Activated naive CD4-positive, alpha-beta T cell treated with anti-CD3 and anti-CD28 coated beads, Interleukin-2, amount 10 ng/mL, durations not matched to agents 7 days and 5 days (primary cell): ENCODE measurements at places on chromosomes 5 and 9.

GRCh38 chr5:148739524-148739923 lies 85.2 kb upstream of the HTR4 start:
- no peak for DNase-seq

GRCh38 chr9:38355517-38356120 lies 36.9 kb upstream of the ALDH1B1 start:
- DNase-seq, result no peak

GRCh38 chr9:121672213-121672612 lies 20.8 kb downstream of the DAB2IP start:
- no peak for DNase-seq

DNA sequence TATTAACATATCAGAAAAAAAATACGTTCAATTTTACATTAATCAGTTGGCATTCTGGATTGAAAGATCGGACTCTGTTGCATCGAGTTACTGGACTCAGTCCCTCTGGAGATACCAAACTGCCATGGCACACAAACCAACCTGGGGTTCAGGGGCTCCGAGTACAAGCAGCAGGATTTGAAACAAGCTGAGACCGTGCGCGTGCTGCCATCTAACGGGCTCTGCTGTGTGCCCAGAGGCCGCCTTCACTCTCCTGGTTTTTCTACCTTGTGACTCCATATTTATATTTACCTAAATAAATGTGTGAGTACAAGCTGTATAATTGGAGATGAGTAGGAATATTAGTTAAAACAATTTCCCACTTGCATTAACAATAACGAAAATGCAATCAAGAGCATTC lies 48.2 kb downstream of the ANXA1 start:
- DNase-seq, result no peak

GRCh38 chr5:135312255-135312935 lies 86.6 kb downstream of the MACROH2A1 start:
- DNase-seq, result no peak

- DNase-seq, result no peak
Measured at GRCh38 chr5:74510476-74511075, 130.0 kb downstream of the ENC1 start.

DNA sequence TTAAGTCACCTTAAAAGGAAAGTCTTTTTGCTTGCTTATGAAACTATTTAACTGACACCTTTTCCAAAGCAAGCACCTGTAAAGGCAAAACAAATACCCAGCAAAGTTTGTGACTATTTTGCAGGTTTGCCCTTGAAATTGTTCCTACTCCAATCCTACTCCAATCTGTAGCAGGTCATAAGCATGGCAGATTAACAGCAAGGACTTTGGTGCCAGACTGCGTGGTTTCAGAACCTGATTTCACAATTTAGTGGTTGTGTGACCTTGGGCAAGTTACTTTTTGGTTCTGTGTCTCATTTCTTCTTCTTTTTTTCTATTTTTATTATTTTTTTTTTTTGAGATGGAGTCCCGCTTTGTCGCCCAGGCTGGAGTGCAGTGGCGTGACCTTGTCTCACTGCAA lies 282.1 kb downstream of the RFX3 start:
- DNase-seq, result no peak

DNA sequence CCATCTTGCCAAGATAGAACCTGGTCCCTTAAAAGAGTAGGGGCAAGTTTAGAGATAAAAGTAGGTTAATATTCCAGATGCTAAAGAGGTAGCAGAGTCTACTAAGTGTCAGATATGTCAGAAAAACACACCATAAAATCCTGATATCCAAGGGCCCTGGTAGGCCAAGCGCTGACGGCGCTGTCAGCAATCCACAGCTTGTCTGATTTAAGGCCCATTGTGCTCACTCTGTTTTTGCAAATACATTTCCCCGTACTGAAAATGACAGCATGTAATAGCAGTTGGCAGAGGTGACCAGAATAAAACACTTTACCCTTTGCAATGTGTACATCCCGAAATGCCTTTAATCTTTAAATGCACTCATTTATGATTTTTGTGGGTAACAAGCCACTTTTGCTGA lies 9.9 kb upstream of the NUDT12 start:
- DNase-seq, result no peak

DNA sequence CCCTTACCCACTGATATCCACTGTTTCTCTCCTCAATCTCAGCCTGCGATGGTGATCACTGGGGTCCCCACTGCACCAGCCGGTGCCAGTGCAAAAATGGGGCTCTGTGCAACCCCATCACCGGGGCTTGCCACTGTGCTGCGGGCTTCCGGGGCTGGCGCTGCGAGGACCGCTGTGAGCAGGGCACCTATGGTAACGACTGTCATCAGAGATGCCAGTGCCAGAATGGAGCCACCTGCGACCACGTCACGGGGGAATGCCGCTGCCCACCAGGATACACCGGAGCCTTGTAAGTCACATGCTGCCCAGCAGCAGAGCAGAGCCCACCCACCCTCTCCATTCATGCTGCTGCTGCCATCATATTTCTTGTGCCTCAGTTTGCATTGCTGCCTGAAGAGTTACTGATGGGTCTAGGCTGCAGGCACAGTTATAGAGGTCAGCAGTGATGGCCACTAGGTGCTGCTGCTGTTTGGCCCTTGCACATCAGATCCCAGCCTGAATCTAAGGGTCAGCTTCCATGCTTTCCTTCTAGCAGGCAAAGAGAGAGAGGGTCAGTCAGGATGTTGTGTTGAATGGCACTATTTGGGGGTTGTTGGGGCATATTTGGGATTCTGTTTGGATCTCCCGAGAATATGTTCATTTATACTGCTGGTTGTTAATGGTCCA lies 106.0 kb downstream of the MEGF10 start:
- no peak for DNase-seq

GRCh38 chr9:121156263-121156731 lies 45.4 kb downstream of the RAB14 start:
- DNase-seq, result no peak

DNA sequence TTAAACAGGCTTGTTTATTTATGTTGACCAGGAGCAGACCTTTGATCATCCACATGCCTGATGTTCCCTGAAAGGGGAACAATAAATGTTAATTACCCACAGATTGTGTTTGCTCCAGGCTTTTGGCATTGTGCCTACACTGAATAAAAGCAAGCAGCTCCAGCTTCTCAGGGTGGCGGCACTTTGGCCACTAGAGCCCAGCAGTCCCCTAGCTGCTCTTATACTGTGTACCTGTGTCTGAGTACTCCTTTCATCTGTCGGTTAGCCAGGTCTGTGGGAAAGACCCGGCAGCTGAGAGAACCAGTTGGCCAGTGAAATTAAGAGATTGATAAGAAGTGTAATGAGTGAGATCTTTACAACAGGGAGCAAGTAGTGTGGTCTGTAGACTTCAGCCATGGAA lies 254.8 kb upstream of the FTMT start:
- no peak for DNase-seq
